ENCODE measurements at places on chromosomes 12 and 14.

DNA sequence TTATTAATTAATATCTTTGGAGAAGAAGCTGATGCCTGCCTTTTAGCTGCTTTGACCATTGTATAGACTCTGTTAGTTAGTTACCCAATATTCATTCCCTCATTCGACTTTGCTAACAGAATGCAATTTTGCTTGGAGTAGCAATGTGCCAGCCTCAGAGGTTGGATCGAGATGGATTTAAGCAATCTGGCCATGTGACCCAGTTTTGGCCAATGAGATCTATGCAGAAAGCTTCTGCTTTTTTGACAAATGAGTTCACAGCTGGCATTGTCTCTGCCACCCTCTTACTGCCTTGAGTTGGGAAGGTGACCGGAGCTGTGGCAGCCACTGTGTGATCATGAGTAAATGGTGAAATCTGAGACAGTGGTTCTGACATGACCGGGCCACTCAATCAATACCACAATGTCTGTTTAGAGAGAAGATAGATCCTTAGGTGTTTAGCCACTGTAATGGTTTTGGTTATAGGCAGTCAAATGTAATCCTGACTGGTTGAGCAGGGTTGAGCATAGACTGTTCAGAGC, 74.9 kb upstream of the MED13L start:
- DNase-seq = no peak

DNA sequence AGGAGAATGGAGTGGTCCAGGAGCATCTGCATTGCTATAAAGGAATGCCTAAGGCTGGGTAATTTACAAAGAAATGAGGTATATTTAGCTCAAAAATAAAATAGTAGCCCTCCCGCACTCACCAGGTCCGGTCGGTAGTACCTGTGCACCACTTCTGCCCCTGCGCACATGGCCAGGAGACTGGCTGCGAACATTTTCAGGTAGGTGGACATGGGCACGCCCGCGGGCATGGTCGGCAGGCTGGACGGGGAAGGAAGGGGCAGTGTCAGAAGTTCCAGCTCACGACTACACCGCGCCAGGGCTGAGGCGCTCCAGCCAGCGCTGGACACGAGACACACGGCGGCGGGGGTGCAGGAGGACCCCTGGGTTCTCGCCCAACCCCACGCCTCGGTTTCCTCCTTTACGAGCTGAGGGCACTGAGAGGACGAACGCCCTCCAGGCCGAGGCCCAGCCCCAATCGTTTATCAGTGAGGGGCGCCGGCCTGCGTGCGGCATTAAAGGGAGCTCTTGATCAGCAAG, 9.1 kb upstream of the TDG start:
- no peak for DNase-seq

- DNase-seq = no peak
Observed at GRCh38 chr14:100473249-100473648, 114.0 kb downstream of the BEGAIN start.

DNA sequence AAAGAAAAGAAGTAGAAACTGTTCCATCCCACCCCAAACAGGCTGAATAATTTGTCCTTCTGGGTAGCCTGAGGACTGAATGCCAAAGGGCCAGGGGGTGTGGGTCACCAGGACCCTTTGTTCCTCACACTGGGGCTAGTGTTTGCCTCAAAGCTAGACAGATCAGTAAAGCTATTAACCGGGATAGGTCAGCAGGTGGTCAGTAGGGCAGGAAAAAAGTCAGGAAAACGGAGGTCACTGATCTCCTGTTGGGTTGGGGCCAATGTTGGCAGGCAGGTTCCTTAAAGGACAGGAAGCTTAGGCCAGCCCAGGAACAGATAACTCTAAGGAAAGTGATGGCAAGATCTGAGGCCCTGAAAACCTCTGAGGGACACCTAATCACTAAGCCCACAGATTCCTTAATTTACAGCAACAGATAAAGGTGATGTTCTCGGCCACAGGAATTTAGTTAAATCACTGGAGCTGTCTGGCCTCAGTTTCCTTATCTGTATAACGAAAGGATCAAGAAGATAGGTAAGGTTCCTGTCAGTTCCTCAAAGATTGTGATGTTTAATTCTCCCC, 22.7 kb upstream of the TMPO start:
- no peak for DNase-seq

DNA sequence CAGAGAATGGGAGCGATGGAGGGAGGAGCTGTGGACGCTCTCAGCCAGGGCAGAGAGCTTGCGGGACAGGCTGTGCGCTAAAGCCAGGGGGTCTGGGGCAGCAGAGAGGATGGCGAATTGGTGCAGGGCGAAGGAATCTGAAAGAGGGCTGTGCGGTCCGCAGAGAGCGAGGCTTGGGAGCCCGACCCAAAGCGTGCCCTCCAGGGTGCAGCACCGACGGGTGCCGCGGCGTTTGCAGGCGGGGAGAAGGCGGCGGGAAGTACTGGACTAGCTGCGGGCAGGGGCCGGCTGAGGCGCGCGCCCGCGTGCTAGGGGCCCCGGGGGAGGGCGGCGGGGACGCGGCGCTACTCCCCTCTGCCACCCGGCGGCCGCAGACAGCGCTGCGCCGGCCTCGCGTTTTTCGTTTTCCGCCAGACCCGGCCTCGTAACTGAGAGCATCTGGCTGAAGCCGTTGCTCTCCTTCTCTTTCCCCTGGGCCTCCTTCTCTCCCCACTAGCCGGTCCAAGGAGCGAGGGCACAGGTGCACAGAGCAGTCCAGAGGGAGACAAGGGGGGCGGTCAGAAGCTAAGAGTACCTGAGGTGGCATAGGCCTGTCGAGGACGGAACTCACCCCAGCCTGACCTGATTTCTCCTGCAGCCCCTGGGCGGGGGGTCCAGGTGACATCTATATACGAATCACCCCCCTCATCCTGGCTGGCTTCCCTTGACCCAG, 24.9 kb downstream of the SLC6A12 start:
- DNase-seq = peak; percentile 26

DNA sequence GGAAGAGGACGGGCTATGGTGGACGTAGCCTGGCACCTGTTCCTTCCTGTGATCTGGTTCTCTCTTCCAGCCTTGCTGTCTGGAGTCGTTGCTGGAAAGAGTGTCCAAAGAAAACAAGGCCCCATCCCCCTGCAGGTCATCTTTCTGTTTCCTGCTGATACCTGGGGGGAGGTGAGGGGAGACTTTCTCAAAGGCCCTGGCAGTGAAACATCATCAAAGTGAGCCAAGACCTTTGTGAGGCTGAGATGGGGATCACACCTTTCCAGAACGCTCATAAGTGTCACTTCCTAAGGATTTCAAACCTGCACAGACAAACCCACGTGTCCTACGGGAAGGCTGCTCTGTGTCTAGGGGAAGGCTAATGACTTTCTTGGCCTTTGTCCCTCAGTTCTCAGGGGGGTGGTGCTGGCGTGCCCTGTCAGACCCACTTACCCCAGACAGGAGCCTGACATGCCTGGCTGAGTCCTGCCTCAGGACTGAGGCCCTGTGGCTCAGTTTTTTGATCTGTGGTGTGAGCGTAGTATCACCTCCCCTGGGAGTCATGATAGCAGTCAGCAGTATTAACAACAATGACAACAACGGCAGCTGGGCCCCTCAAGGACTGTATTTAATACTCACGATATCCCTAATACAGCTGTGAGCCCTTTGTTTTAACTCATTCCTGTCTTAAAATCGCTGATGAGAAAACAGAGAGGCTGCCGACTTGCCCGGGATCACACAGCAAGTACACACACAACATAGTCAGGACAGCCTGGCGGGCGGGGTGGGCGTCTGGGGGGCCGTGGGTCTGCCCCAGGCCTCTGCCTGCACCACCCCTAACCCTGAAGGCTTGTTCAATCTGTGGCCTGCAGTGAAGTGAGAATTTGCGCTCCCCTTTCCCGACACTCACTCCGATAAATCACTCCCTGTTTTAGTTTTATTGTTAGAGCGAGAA, 235.2 kb downstream of the SLC41A2 start:
- no peak for DNase-seq

GRCh38 chr14:59057551-59057950, 130.9 kb upstream of the DAAM1 start:
- no peak for DNase-seq

GRCh38 chr12:96194971-96195844, 1.0 kb downstream of the ELK3 start:
- peak; percentile 86 for DNase-seq

DNA sequence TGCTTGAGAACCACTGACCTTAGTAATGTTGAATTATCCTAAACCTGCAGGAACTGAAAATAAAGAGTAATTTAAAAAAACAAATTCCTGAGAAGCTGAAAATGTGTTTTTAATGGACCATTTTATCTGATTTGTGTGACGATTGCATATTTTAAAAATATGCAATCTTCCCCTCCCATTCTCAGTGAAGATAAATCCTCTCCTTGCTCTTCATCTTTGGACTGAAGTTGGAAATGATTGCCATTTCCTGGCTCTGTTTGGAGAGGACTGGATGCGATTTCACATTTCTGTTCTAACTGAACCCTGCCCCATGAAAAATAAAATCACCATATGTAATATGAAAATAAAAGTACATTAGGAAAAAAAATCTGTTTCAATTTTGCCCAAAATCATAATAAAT, 216.3 kb downstream of the SLC6A15 start:
- DNase-seq = no peak

DNA sequence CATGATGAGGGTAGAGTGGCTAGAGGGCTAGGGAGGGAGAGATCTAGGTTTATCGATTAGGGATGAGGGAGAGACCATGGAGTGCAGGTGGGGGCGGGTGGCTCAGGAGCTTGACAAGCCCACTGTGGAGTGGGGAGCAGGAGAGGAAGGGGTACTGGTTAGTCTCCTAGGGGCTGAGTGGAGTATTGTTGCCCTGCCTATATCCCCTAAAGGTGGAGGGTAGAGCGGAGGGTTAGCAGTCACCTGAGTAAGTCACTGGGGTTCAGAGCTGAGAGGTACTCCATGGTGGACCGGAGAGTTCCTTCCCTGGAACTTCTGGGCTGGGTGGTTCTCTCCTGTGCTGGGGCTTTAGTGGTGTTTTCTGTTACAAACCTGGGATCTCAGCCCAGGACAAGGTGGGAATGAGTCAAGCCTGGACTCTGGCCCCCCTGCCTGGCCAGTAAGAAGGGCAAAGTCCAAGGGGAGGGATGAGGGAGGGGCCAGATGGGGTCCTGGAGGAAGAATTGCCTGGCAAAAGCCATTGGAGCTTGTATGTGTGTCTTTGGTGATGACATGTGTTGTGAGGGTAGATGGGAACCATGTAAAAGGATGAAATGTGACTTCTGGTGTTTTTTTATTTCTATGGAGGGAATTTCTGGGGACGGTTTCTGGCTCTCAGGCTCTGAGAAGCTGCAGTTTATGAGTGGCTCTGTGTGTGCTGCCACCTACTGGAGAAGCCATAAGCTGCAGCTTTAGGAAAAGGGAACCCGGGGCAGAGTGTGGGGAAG, at the start of gene CIDEB:
Gene CIDEB, minus strand, starts transcription at position 403 of the 767 bp plus-strand sequence. Its CDS starts 119 bp downstream, at position 284.
- DNase-seq = peak; percentile 74

- DNase-seq = no peak
Observed at GRCh38 chr12:132251741-132252490, 77.5 kb downstream of the GALNT9 start.

- DNase-seq = no peak
Observed at GRCh38 chr12:13288937-13289652, 92.6 kb downstream of the EMP1 start.

DNA sequence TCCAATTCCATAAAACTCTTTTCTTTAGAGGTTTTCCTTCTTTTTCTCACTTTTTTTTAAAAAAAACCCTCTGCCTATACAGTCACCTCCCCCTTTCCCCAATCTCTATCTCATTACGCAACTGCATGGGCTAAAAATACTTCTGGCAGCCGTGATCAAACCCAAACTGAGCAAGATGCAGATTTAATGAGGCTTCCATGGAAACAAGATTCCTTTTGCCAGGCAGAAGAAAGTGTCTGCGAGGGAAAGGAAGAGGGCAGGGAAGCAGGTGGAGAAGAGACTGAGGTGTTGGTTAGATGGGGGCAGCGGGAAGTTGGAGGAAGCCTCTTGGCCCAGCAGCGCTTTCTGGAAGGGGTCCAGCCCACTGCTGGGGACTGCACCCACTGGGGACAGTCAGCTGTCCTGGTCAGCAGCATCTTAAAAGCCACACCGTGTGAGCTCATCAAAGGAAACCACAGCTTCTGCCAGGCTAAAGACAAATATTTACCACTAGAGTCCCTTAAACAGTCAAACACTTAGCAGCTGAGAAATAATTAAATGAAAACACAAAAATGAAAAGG, 90.4 kb downstream of the SLC8A3 start:
- DNase-seq = no peak

DNA sequence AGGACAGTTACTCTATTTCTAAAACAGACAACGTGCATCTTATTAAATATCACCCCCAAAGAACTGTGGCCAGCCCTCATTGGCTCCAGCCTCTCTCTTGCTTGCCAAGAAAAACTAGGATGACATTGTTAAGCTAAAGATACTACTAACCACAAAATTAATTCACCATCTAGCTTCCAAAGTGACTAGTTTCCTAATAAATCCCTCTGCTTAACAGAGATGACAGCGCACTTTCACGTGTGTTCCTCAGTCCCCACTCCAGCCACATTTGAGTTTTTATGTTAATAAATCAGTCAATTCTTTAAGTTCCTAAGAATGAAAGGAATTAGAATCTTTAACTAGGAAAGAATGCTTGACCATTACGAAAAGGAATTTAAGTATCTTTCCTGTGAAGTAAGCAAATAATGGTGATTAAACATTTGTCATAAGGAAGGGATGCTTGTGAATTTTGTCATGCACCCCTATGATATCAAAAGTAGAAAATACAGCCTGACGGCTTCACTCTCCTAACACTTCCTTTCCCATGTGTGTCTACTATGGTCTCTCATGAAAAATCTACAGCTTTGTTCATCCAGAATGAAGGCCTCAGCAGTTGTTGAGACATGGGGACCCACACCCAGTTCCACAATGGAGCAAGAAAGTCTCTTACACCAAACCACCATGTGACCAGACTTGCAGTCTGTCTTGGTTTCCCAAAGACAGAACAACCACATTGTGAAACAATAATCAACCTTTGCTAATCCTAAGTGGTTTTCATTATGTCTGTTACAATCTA, 8.1 kb downstream of the CORO1C start:
- DNase-seq = peak; percentile 8

GRCh38 chr12:52126050-52126604, 46.6 kb downstream of the SMIM41 start:
- no peak for DNase-seq

- DNase-seq = no peak
Observed at GRCh38 chr14:104321088-104321801, 182.9 kb downstream of the KIF26A start.

GRCh38 chr12:48031135-48031960, 27.1 kb upstream of the COL2A1 start:
- no peak for DNase-seq

DNA sequence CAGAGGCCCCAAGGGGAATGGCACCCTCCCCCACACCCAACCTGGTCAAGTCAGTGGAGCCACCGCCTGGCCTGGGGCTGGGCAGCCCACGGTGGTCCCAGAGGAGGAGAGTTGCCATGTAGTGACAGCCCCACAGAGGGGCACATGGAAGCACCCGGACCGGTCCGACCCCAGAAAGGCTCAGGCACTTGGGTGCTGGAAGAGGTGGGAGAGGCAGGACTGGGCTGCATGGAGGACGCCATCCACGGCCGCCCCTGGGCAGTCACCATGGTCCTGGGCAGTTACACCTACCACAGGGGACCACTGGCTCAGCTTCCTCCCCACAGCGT, 37.9 kb upstream of the TMEM179 start:
- DNase-seq = no peak

GRCh38 chr14:70706177-70706576, 64.5 kb downstream of the TTC9 start:
- DNase-seq = no peak
